ENCODE measurements at places on chromosomes 16 and 17.
A peak's percentile ranks its signal among the peaks of the same experiment; 100 is the strongest.

DNA sequence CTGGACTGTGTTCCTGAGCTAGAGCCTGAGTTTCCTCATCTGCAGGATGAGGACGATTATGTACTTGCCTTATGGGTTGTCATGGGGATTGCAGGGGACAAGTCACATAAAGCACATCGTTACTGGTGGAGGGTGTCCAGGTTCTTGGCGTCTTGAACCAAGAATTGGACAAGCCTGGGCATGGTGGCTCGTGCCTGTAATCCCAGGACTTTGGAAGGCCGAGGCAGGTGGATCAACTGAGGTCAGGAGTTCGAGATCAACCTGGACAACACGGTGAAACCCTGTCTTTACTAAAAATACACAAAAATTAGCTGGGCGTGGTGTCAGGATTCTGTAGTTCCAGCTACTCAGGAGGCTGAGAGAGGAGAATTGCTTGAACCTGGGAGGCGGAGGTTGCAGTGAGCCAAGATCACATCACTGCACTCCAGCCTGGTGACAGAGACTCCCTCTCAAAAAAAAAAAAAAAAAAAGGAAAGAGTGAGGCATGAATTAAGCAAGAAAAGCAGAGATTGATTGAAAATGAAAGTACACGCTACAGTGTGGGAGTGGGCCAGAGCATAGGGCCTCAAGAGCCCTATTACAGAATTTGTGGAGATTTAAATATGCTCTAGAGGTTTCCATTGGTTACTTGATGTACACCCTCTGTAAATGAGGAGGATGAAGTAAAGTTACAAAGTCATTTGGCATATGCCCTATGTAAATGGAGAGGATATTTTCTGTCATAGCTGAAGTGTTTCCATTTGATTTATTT, 30.7 kb downstream of the ADGRG5 start:
- no peak for DNase-seq

- no peak for DNase-seq
Observed at GRCh38 chr16:89407282-89407924, 83.0 kb downstream of the ANKRD11 start.

GRCh38 chr17:35877345-35878029, 2.7 kb downstream of the CCL5 start:
- no peak for DNase-seq

GRCh38 chr17:57377094-57377493, 120.8 kb downstream of the MSI2 start:
- DNase-seq: no peak

GRCh38 chr17:8696426-8696825, 48.2 kb downstream of the CCDC42 start:
- DNase-seq: no peak

DNA sequence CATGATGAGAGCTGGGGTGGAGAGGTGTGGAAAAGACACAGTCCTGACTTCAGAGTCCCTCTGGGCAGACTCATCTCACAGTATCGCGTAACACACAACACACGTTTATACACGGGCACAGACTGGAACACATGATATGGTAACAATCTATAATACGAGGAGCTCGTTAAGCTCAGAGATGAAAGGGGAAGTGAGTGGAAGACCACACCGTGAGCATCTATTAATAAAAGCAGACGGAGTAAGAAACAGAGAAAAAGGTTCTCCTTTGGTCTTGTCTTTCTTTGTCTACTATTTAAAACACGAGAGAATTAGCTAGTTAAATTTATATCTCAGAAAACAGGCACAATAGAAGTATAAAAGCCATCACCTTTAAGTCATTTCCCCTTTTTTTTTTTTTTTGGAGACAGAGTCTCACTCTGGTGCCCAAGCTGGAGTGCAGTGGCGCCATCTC, 13.5 kb downstream of the ANKRD11 start:
- no peak for DNase-seq

- no peak for DNase-seq
Observed at GRCh38 chr16:80318107-80318506, 222.7 kb upstream of the DYNLRB2 start.

DNA sequence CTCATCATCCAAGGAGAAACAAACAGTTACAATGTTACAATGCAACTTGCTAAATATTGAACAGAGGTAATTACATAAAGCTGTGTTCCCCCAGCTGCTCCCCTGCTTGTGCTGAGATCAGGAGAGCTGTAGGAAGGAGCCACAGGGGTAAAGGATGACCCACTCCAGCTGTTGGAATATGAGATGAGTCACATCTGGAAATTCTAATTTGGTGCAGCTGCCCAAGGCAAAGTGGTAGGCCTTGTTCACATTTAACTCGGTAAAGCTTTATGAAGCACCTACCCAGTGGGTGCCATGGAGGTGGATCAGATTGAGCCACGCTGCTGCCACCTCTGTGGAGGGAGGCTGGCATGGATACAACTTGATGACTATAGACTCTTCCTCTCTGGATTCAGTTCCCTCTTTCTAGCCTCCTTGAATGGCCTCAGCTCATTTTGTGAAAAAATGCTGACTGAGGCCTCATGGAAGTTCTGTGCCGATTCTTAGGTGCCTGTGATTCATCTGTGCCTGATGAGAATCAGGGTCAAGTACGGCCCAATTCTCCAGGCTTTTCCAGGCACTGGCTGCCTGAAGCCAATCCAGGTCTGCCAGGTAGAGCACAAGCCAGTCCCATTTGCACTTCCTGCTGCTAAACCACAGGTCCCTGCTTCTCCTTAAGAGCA, 7.4 kb downstream of the ZNF689 start:
- DNase-seq: no peak

DNA sequence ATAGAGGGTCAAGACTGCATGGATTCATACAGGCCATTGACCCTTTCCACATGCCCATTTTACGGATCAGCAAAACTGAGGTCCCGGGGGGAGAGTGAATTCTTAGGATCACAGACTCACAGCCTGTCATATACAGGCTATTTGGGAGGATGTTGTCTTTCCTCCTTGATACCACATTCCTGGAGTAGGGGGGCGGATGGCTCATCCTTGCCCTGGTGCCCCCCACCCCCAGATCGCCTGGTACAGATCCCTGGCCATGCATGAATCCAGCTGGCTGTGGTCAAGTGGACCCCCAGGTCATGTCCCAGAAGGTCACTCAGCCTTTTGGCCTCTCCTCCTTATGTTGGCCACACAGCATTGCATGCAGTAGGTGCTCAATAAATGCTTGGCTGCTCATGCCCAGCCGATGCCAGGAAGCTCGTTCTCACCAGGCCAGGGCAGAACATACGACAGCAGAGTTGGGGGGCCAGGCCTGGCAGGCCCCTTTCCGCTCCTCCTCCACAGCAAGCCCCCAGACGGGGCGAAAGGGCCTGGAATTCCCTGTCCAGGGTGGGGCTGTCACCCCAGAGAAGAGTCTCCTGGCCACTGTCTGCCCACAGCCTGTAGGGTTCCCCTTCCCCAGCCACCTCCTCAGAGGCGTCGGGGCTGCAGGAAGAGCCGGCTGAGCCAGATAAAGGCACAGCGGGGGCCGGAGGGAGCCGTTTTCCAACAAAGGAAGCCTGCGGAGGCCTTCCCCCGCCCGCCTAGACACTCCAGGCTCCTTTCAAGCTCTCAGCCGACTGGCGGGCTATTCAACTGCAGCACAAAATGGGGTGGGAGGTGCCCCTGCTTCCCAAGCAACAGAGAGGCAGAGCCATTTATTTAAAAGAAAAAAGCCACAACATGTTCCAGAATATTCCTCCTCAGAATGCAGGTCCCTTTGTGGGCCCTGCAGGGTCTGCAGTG, 215.7 kb upstream of the CIBAR2 start:
- peak; percentile 77 for DNase-seq

- DNase-seq: peak; percentile 65
Observed at GRCh38 chr17:67784364-67785121, 40.8 kb upstream of the BPTF start.

DNA sequence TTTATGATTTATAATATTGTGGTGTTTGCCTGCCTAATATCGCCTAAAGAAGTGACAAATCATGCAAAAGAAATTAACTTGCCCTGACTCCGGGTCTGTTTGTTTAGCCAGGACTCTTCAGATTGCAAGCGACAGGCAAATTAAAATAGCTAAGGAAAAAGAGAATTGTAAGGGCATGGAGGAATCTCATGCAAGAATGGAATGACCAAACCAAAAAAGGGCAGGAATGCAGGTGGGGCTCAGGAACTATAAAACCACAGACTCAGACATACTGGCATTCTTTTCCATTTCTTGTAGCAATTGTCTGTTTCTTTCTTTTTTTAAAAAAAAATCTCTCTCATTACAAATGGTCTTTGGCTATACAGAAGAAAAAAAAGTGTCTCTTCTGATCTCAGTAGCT, 188.1 kb upstream of the XYLT1 start:
- DNase-seq: no peak

DNA sequence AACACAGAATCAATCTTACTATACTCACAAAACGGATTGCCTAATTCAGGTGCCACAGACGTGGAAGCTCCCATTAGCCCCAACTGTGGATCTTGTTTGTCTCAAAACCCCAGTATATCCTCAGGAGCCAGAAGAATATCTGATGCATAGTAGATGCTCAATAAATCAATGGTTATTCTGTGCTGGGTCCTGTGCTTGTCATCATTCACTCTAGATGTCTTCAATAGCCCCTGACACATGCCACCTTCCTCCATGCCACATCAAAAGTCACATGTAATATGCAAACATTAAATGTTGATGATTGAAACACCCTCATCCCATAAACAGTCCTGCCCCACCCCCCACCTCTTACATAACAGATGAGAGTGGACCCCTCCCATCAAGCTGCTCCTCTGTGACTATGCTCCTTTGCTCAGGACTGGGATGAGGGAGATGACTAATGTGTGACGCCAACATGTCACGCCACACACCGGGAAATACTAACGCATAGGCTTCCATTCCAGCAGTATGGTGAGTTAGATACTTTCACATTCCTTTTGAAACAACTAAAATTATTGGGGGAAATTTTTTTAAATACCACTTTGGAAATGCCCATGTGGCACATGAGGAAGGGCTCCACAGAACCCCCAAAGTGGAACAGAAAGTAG, 267.6 kb upstream of the SDK2 start:
- no peak for DNase-seq

DNA sequence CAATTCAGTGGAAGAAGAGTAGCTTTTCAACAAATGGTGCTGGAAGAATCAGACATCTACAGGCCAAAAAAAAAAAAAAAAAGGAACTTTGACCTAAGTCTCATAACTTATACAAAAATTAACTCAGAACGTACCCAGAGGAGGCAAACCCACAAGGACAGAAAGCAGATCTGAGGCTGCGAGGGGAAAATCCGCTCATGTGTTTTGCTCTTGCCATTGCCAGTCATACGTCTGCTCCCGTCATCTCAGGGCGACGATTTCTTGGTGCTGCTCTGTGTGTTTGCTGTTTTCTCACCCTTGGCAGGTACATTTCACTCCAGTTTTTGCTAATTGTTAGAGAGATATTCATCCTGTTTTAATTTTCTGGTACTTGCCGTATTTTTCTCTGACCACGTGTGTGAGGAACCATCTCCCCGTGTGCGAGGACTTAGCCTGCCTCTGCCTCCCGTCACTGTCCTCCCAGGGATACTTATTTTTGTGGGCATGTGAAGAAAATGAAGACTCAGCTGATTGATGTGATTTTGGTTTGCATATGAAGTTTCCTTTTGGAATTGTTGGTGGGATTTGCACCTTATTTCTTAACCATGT, 33.4 kb upstream of the ACSF3 start:
- DNase-seq: no peak

DNA sequence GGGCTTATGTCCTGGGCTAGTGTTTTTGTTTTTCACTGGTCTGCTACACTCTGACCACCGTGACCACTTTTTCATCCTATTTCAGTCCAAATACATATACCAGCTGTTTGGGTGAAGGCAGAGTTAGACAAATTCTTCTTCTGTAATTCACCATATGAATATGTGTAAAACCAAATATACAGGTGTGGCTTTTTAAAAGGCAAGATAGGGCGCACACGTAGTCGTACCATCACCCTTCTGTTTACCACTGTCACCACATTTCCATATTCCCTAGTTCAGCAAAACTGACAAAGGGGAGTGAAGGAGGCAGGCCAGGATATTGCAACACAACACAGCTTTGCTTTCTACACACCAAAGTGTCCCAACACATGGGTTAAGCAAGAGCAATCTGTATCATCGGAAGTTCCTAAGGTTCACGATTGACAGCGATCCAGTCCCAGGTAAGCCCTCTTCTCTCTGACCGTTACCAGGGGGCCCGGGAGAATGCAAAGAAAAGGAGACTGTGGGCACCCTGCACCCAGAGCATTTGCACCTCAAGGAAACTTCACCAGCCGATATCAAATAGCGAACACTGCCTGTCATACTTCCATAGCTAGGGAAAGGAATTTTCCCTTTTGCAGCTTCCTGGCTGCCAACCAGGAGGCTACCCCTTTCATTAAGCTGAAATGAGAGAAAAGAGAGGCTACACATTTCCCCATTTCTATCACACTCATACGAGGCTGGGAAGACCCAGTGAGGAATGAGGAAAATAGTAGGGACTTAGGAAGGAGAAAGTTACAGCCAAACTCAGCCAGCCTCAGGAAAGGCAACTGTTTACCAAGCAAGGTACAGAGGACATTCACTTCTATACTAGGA, 23.1 kb downstream of the CREBBP start:
- no peak for DNase-seq

- DNase-seq: no peak
Observed at GRCh38 chr17:17728550-17729251, 47.4 kb downstream of the RAI1 start.

DNA sequence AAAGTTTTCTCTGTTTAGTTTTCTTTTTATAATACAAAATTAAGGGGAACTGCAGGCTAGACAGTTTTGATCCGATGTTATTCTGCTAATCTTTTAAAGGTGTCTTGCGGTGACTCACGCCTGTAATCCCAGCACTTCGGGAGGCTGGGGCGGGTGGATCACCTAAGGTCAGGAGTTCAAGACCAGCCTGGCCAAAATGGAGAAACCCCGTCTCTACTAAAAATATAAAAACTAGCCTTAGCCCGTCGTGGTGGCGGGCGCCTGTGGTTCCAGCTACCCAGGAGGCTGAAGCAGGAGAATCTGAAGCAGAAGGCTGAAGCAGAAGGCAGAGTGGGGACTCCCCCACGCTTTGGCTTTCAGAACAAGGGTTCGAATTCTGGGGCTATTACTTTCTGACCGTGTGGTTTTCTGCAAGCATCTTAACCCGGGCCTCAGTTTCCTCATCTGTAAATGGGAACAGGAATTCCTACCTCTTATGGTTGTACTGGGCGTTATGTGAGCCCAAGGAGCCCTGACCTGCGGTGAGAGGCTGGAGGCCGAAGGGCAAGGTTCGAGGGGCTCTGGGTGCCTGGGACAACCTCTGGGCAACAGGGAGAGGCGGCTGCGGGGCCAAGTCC, 1.2 kb upstream of the KATNB1 start:
- DNase-seq: no peak

DNA sequence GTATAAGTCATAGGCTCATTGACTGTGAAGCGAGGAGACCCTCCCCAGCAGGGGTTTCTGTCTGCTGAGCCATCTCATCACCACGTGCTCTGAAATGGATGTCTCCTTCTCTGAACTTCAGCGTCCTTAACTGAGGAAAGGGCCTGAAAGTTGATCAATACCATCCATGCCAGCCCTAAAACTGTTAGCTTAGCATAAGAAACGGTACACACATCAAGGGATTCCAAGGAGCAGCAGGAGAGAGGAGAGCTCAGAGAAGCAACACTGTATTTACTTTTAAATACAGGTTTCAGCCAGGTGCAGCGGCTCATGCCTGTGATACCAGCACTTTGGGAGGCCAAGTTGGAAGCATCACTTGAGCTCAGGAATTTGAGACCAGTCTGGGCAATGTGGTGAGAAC, 248.9 kb upstream of the TNRC6C start:
- no peak for DNase-seq

All from testis (tissue), 5 donors.